ENCODE measurements at places on chromosomes 5 and 9.
A peak's percentile ranks its signal among the peaks of the same experiment; 100 is the strongest.

DNA sequence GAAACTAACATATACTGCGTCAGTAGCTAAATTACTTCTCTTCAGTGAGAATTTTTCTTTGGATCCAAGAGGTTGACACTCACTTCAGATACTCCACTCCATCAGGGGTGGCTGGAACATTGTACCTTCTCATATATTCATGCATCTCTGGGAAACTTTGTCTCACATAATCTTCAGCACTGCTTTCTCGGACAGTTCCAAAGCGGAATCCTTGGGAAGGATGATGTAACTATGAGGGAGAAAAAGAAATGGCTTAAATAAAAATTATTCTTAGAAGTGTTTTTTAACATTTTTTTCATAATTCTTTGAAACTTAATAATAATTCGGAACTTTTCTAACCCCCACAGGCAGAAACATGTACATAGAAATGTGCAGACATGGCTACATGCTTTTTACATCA lies 33.4 kb upstream of the PPP3R2 start:
- DNase-seq = no peak

DNA sequence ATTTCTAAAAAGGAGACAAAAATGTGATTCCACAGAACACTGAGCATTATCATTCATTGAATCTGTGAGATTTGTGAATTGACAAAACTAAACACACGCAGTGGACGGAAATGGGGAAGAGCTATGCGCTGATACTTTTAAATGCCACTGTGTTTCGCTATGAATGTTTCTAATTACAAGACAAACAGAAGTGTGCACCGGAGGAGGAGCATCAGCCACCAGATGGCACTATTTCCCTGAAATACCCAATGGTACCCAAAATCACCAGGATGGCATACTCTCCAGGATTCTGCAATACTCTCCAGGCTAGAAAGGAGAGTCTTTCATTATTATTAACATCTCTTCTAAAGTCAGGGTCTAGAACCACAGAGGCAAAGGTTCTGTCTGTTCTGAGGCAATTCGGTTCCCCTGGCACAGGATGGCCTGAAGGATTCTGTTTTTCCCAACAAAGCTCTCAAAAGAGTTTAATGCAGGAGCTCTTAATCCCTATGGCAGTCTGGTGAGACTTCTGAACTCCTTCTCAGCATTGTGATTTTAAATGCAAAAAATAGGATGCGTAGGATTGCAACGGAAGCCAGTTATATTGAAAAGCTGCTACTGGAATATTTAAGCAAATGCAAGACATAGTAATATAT lies 13.8 kb upstream of the PUM3 start:
- peak; percentile 93 for DNase-seq

GRCh38 chr5:96662725-96663518 lies 746 bp downstream of the CAST start:
- peak; percentile 87 for DNase-seq

DNA sequence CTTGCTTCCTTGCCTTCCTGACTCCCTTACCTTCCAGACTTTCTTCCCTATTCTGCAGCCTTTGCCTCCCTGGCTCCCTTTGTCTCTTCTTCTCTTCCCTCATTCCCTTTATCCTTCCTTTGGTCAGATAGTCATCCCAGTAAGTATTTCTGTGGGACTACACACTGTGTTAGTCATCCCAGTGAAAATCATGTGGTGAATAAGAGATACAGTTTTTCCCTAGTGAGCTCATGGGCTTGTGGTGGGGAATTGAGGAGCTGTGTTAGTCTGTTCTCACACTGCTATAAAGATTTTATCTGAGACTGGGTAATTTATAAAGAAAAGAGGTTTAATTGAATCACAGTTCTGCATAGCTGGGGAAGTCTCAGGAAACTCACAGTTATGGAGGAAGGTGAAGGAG lies 109.8 kb upstream of the EDIL3 start:
- no peak for DNase-seq

- DNase-seq = no peak
These were observed 1.5 kb downstream of the CDH6 start for GRCh38 chr5:31194892-31195555.

DNA sequence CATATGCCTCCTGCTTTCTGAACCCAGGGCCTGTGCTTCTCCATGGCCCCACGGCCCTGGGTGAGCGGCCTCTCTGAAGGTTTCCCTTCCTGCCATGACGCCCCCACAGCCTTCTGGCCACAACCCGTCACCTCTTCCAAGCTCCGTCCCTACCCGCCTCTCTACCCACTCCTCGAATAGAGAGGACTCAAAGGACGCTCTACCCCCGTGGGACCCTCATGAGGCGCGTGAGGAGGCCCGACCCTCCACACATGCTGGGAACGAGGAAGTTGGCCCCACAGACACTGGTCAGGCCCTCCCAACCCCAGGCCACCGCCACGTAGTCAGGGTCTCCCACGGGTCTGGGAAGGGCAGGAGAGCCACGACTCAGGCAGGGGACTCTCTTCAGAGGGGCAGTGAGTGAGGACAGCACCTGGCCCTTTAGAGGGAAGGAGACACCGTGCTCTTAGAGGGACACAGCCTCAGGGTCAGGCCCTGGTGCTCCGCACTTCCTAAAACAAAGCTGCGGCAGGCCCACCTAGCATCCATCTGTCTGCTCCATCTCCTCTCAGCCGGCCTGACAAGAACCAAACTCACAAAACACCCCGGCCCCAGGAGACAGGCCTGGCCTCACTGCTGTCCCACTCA lies 5.3 kb downstream of the BRD3 start:
- DNase-seq = no peak

GRCh38 chr9:109171926-109172325 lies 4.9 kb upstream of the FRRS1L start:
- no peak for DNase-seq

DNA sequence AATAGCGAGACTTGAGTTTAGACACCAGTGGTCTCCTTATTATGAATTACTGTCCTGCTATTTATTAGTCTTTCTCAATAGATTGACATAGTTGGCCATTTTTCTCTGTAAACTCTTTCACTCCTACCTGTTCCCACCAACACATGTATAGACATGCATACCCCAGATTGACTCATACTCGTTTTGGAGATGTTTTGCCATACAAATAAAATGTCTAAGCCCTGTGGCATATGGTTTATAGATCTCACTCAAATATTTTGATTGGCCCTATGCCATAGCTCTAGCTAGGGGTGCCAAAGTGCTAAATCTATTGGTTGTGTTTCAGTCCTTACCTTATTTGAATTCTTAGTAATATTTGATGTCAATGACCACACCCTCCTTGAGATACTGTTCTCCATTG lies 42.3 kb downstream of the CAMK4 start:
- no peak for DNase-seq

Data from cerebellar cortex (tissue), 1 donor.